ENCODE measurements at places on chromosomes 12 and 14.

DNA sequence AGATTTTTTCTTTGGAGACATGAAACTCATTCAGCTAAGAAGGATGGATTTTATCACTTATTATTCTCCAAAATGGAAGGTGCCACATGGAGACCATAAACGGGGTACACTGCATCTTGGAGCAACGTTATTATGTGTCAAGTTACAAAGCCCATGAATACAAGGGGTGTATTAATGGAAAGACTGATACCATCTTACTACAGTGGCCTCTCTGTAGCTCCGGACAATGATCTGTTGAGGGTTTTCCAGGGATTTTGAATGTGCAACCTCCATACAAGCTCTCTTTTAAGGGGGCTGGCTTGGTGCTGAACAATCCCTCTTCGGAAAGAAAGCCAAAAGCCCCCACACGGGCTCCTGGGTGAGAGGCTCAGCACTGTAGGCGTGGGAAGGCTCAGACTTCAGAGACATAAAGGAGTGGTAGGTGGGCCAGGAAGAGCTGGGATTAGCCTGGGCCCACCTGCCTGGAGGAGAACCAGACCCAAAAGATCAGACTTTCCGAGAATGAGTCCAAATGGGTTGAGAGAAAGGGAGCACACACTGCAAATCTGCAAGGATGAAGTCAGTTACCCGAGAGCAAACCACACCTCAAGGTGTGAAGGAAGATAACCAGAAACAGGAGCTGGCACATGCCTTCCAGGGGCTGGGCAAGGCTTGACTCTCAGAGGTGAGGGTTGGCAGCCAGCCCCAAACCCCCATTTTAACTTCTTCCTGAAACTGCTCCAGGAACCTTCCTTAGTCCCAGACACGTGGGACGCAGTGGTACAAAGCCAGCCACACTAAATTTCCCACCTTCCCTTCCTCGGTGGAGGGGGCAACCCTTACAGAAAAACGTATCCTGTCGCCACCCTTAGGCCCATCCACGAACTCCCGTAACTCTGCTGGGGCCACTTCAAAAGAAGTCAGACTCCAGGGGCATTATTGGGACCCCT is 1.5 kb downstream of the VPS37B start:
- DNase-seq, result no peak

- DNase-seq, result no peak
Observed at GRCh38 chr12:21502872-21503271, 1.3 kb downstream of the GOLT1B start.

DNA sequence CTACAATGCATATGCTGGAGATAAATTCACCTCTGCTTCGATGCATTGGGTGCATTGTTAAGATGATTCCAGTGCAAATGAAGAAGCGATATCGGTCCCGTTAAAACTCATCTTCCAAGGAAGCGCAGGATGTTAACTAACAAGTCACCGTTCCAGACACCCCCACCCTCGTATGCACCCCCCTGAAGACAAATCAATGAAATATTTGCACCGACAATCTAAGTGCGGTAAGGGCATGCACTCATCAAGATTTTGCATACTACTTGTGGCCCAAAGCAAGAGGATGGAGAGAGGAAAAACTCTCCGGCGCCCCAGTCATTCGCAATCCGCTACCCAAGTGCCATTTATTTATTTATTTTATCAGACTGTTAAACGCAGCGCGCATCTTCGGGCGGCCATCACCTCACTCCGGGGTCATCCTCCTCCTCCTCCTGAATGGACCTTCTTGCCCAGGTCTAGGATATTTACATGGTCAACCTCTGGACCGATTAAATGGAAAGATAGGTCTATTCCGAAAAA is 1.2 kb downstream of the NOVA1 start:
- DNase-seq, result no peak

- DNase-seq, result no peak
Observed at GRCh38 chr14:51593397-51593796, 58.3 kb upstream of the FRMD6 start.

- DNase-seq, result no peak
Observed at GRCh38 chr12:53233671-53234121, 1.7 kb upstream of the RARG start.

- DNase-seq, result no peak
Observed at GRCh38 chr14:24816929-24817211, 182.9 kb upstream of the GZMB start.

DNA sequence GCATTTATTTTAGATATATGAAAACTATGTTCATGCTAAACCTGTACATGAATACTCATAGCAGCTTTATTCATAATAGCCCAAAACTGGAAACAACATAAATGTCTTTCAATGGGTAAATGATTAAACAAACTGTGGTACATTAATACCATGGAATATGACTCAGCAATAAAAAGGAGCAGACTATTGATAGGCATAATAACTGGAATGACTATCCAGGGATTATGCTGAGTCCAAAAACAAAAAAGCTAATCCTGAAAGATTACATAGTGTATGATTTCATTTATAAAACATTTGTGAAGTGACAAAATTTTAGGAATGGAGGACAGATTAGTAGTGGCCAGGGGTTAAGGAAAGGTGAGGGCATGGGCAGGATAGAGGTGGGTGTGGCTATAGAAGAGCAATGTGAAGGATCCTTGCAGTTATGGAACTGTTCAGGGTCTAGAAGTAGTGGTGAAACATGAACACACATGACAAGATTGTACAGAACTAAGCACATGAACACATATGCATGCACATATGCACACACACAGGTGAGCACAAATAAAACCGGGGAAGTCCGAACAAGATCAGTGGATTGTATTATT is 61.1 kb upstream of the CDKN3 start:
- no peak for DNase-seq

DNA sequence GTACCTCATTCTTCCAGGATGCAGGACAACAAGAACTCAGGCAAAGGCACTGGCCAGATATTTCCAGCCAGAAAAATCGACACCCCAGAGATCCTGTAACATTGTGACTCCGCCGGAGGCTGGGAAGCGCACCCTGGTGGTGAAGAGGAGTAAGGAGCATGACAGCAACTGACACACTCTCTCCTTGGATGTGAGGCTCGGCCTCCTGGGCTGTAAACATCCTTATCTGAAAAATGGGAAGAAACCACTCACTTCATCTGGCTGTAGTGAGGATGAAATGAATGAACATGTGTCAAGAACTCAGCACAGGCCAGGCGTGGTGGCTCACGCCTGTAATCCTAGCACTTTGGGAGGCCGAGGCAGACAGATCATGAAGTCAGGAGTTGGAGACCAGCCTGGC is 27.5 kb downstream of the TCHP start:
- DNase-seq, result peak; percentile 49

- no peak for DNase-seq
Observed at GRCh38 chr14:100675699-100676684, 50.7 kb upstream of the DLK1 start.

DNA sequence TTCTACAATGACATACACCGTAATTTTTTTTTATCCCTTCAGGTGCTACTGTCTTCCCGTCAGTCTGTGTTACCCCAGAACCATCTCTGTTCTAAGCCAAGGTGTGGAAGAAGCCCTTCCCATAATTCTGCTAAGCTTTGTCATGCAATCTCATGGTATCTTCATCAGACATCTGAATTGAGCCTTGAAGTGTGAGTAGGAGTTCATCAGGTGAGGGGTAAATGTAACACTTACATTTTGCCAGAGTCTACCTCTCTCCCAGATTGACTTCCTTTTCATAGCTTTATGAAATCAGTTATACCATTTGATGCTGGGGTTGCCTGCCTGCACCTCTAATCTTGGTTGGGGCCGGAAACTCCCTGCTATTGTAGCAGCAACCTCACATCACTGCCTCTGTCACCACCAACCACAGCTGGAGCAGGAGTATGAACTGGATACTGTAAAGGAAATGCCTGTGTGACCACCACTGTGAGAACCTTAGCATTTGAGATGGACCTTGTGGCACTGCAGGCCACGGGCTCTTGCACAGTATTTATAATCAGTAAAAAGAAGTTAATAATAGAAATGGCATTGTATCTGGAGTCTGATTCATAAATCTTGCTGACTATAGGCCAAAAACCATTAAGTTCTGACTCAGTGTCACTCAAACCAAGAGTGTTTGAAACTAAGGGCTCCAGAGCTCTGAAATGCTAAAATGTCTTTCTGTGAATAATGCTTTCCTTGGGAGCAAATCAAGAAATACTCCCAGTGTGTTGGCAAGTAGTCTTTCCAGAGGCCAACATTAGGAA is 58.7 kb upstream of the STK38L start:
- DNase-seq, result peak; percentile 39

DNA sequence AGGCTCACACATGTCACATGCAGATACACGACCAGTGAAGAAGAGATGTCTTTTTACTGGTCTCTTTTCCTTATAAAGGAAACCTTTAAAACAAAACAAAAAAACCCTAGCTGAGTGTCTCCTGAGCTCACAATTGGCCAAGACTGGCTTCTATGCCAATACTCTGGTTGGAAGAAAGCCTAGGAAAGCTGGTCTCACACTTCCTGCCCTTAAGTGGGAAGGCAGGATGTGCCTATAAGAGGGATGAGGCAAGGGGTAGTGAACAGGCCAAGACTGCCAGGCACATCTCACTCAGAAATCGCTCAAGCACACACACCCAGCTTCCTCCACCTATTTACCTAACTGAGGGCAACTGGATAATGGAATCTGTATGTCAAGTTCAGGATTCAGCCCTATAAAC is 50.0 kb downstream of the SOCS2 start:
- DNase-seq, result no peak

DNA sequence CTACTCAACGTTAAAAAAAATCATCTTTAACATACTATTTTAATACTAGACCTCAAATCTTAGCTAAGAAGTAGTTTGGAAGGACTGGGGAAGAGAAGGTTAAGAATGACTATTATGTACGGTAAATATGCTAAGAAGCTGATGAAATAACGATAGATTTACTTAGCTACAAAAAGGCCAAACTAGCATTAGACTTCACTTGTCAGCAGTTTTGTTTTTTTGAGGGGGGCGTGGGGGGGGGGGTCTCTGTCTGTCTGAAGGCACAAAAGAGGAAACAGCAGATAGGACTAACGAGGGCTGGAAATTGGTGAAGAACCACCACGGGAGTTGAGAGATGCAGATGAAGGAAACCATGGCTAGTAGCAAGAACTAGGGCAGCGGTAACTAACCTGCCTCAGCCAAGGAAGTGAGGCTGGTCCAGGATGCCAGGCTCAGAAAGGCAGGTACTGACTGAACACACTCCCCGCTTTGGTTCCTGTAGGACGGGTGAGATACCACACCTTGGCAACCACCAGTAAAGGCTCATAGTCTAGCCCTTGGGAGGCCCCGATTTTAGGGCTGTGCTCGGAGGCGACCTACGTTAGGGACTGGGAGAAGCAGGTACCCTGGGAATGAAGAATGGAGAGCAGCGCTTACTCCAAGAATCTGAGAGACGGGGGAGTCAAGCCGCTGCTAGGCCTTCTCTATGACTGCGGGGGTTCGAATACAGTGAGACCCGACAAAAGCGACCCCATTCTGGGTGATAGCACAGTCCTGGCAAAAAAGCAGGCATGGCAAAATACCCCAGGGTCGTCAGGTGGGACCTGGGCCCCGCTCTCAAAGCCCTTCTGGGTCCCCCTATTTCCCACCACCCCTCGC is 675 bp downstream of the NEDD8 start:
- peak; percentile 37 for DNase-seq

GRCh38 chr12:48978741-48979601 is 849 bp downstream of the WNT1 start:
- peak; percentile 29 for DNase-seq

GRCh38 chr14:81144824-81145603 is 75.7 kb downstream of the GTF2A1 start:
- DNase-seq, result no peak

GRCh38 chr12:9256341-9256740 is 48.1 kb upstream of the PZP start:
- DNase-seq, result no peak

DNA sequence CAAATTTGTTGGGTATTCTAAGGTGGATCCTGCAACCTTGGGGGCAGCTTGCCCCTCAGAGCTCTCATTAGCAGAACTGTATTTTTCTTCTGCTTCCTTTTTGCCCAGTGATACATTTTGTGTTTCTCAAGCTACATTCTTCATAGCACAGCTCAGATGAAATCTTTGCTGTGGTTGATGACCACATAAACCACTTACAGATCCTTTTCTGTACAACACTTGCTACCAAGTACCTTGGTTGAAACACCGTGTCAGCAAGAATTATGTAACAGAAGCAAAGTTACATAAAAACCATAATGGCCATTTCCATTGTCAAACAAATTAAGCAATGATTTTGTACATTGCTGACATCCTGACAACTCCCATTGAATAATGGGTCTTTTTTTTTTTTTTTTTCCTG is 9.7 kb upstream of the PLBD1 start:
- DNase-seq, result no peak

GRCh38 chr14:103121846-103122584 is 1.2 kb upstream of the TNFAIP2 start:
- DNase-seq, result no peak

DNA sequence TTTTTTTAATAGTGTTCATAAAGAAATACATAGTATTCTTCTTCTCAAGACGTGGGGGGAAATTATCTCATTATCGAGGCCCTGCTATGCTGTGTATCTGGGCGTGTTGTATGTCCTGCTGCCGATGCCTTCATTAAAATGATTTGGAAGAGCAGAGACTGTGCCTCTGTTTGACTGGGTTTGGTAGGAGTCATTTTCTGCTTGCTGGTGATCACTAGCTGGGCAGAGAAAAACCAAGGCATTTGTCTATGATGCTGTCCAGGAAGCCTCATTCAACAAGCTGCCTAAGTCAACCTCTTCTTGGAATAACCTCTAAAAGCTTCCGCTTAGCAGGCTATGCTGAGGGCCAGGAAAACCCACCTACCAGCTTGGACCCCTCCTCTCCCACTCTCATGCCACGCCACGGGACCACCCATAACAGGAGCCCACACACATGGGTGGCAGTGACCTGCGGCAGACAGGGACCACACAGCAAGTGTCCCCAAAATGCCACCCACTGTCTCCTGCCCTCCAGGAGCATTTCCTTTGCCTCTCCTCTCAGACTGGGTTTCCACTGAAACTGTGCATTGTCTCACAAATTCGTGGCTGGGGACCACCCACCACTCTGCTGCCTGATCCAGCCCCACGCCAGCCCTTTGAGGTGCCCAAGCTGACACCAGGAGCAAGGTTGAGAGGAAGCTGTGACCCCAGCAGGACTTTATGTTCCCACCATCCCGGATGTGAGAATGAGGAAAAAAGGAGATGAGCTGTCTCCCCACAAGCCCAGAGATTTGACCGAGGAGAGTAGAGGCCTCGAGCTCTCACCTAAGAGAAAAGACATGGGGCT is 36.8 kb downstream of the DAD1 start:
- peak; percentile 29 for DNase-seq

- DNase-seq, result no peak
Observed at GRCh38 chr14:62734831-62735230, 310.4 kb downstream of the KCNH5 start.
